ENCODE measurements at places on chromosomes 2 and 18. TPM values are rescaled to one million over a fixed set of nuclear protein-coding genes. Genes with fewer than 3 reads are reported as not detected.

CD226 gene
- 3.6 TPM for total RNA-seq

MARCHF7 gene
- total RNA-seq, result 212 TPM

- no peak for DNase-seq
These were observed 363.8 kb downstream of the LRP1B start for GRCh38 chr2:141767051-141767450.

GRCh38 chr2:230048010-230048671, 20.6 kb downstream of the SLC16A14 start:
- no peak for DNase-seq

GRCh38 chr2:69517410-69517809, 80.2 kb upstream of the NFU1 start:
- no peak for DNase-seq

- no peak for DNase-seq
These were observed 165.6 kb downstream of the INHBB start for GRCh38 chr2:120511536-120511935.

DNA sequence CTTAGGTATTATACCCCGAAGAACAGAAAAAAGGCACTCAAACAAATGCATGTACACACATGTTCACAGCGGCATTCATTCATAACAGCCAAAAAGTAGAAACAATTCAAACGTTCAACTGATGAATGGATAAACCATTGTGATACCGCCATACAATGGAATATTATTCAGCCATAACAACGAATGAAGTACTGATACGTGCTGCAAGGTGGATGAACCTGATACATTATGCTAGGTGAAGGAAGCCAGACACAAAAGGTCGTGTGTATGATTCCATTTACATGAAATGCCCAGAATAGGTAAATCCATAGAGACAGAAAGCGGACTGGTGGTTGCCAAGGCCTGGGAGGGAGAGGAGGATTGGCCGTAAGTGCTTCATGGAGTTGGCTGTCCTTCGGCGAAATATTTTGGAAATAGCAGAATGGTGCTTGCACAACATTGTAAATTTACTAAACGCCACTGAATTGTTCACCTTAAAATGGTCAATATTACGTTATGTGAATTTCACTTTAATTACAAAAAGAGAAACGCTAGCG, 750 bp upstream of the RMP24 start:
- no peak for DNase-seq

- DNase-seq, result no peak
These were observed 344.9 kb downstream of the LPIN1 start for GRCh38 chr2:12091201-12091806.

DNA sequence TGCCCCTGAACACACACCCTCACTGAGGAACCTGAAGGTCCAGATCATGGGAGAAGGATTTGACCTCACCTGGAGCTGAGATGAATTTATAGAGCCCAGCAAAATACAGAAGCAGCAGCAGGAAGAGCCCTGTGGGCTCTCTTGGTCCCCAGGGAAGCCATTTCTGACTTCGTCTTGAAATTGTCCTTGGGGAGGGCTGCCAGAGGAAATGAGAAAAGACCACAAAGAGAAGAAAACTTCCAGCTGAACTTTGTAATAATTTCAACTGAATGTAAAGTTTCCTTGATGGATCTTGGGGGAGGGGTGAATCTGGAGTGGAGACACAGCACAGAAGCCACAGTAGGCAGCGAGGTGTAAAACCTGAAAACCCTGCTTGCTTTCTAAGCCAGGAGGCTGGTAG, 500.9 kb upstream of the NXPH2 start:
- DNase-seq, result no peak

GRCh38 chr18:2826581-2826980, 20.2 kb upstream of the EMILIN2 start:
- no peak for DNase-seq

- no peak for DNase-seq
These were observed 7.3 kb downstream of the TEX51 start for GRCh38 chr2:126905991-126906390.
